ENCODE measurements at places on chromosomes 1 and 21.

DNA sequence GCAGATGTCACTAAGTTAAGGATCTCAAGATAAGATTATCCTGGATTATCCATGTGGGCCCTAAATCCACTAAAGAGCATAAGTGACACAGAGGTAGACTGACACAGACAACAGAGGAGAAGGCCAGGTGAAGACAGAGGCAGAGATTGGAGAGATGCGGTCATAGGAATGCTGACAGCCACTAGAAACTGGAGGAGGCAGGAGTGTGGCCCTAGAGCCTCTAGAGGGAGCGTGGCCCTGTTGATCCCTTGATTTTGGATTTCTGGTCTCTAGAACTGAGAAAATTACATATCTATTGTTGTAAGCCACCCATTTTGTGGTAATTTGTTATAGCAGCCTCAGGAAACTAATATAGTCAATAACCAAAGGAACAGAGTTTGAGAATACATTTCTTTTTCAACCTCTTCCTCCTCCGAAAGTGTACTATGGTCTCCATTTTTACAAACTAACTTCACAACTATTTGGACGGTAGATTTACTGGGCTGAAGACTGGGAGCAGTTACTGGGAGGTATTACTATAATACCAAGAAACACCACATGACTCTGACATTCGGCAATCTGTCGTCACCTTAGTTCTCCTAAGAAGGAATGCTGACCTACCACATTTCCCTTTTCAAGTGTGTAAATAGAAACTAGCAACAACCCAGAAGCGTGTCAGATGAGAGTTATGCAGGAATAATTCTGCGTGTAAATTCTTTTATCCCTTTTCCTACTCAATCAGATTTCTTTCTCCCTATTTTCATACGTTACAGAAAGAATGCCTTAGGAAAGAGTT lies 116.0 kb upstream of the ZNHIT6 start:
- no peaks in the 10 kb centered on the region for H3K27me3 ChIP-seq
- no peak for DNase-seq
- no peak overlapping the region for H3K4me3 ChIP-seq
- no peaks in the 10 kb centered on the region for H3K4me1 ChIP-seq

DNA sequence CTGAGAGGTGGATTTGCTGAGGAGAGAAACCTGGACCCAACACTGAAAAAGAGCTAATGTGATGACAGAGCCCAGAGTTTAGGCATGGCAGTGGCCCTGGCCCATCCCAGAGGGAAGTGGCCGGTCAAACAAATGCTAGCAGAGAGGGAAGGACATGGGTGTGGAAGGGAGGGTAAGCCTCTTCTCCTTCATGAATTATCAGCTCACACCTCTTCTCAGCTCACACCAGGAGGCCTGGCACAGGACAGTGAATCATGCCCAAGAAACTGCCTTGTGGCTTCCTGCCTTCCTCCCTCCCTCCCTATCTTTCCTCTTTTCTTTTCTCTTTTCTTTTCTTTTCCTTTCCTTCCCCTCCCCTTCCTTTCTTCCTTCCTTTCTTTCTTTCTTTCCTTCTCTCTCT lies 1.3 kb upstream of the SPRR3 start:
- H3K27ac ChIP-seq, result peak overlapping the region; percentile 90
- H3K36me3 ChIP-seq, result no peaks in the 10 kb centered on the region
- H3K27me3 ChIP-seq, result peaks cover 3% of the 10 kb centered on the region
- no peak for DNase-seq
- H3K4me1 ChIP-seq, result no peaks in the 10 kb centered on the region

GRCh38 chr1:31510304-31510703 lies 66.0 kb upstream of the TINAGL1 start:
- peaks cover 14% of the 10 kb centered on the region for H3K4me1 ChIP-seq
- DNase-seq, result no peak
- no peaks in the 10 kb centered on the region for H3K27me3 ChIP-seq
- no peak overlapping the region for H3K4me3 ChIP-seq
- peak overlapping the region; percentile 79 for H3K27ac ChIP-seq

DNA sequence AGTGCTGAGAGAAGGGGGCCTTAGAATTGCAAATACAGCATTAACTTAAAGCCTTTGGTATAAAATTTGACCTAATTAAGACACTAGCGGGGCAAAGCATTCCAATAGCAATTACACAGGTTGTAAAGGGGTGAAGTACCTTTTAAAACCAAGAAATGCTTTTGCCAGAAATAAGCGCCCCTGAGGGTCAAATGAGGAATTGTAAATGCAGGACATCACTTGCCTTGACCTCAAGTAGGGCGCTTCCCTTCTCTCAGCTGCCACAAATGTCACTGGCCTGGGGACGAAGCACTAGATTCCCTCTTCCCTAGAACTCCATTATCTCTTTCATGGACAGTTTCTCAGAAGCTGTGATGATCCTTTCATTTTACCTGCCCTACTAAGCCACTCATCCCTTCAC lies 48.3 kb downstream of the SEC16B start:
- no peaks in the 10 kb centered on the region for H3K4me1 ChIP-seq
- H3K27ac ChIP-seq, result no peak overlapping the region
- no peaks in the 10 kb centered on the region for H3K36me3 ChIP-seq
- H3K4me3 ChIP-seq, result no peak overlapping the region
- DNase-seq, result no peak

- H3K27ac ChIP-seq, result peak overlapping the region; percentile 90
- no peak for DNase-seq
- no peaks in the 10 kb centered on the region for H3K27me3 ChIP-seq
- H3K4me1 ChIP-seq, result peaks cover 40% of the 10 kb centered on the region
Measured at GRCh38 chr1:205294175-205294917, 27.2 kb downstream of the NUAK2 start.

- H3K4me1 ChIP-seq, result peaks cover 6% of the 10 kb centered on the region
- no peak overlapping the region for H3K4me3 ChIP-seq
- peaks cover 3% of the 10 kb centered on the region for H3K36me3 ChIP-seq
- no peak overlapping the region for H3K27ac ChIP-seq
Measured at GRCh38 chr1:6652986-6653385, 28.3 kb downstream of the THAP3 start.

DNA sequence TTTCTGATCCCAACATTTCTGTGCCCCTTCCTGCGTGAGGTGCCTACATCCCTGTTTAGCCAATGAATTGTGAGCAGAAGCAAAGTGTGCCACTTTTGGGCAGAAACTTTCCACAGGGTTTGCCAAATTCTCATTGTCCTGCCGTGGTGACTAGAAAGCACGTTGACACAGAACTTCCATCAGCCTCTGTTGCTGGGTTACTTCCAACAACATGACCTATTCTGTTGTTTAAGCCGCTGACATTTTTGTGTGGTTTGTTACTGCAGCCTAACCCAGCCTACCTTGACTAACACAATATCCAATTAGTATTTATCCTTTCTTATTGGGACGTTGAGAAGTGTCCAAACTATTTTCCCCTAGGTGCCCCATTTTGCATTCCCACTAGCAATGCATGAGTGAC lies 136.8 kb downstream of the URB2 start:
- no peaks in the 10 kb centered on the region for H3K36me3 ChIP-seq
- no peak overlapping the region for H3K27ac ChIP-seq
- no peak for DNase-seq
- H3K27me3 ChIP-seq, result peaks cover 23% of the 10 kb centered on the region
- H3K4me1 ChIP-seq, result no peaks in the 10 kb centered on the region

DNA sequence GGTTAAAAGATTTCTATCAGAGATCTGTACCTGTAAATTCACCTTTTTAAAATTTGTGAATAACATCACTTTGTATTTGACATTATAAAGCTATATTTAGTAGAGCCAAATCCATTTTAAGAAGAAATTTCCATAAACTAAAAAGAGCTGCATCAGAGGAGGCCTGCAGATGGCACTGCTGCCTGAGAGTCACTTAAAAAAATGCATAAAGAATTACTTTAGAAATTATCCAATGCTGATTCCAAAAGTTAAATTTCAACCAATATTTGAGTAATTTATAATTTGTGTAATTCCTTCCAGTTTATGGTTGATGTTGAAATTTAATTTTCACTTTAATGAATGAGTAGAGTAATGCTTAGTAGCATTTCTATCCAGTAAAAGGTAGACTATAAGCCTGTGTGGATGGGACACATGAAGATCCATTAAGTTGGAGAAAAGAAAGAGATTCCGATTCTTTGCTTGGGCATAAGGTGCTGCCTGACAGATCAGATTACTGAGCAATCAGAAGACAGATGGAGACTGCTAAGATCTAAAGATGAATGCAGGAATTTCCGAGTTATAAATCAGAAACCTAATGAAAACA lies 20.7 kb upstream of the RPE65 start:
- H3K27ac ChIP-seq, result no peak overlapping the region
- H3K4me3 ChIP-seq, result no peak overlapping the region
- H3K4me1 ChIP-seq, result no peaks in the 10 kb centered on the region

- no peak overlapping the region for H3K4me3 ChIP-seq
- H3K27me3 ChIP-seq, result peaks cover 33% of the 10 kb centered on the region
- DNase-seq, result no peak
- peak overlapping the region; percentile 29 for H3K27ac ChIP-seq
Measured at GRCh38 chr1:117599286-117600221, 6.3 kb upstream of the TENT5C start.

Measured in type B pancreatic cell (in vitro differentiated cells).